ENCODE measurements at places on chromosomes 5 and 9.

DNA sequence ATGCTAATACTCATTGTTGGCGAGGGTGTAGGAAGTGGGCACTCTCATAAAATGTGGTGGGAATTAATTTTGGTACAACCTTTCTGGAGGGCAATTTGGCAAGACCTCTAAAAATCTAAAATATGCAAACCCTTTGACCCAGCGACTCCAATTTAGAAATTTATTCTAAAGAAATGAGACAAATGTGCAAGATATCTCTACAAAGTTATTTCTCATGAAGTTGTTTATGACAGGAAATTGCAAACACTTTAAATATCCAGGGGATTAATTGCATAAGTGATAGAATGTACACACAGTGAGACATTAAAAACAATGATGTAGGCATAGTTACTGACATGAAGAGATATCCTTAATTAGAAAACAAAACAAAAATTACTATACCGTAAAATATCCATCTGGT, 246.3 kb upstream of the MAP3K1 start:
- DNase-seq: no peak

DNA sequence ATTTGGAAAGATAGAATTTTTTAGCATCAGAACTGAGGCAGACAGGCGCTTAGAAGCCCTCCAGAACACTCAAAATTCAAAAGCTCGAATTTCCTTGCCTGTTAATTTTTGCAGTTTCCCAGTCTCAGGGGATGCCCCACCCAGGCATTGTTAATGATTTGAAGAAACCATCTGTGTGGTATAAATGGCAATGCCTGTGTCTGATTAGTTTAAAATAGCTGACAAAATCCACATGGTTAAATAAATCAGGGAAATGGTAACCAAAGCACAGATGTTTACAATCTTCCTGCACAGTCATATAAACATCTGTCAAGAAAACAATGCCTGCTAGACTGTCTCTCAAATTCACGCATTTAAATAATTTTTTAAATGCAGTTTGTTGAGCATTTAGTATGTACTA, 185.2 kb upstream of the RGMB start:
- DNase-seq: no peak

- DNase-seq: no peak
These were observed 31.3 kb downstream of the ANKRA2 start for GRCh38 chr5:73534011-73534644.

GRCh38 chr5:157309796-157310195, 43.9 kb downstream of the CYFIP2 start:
- DNase-seq: no peak

DNA sequence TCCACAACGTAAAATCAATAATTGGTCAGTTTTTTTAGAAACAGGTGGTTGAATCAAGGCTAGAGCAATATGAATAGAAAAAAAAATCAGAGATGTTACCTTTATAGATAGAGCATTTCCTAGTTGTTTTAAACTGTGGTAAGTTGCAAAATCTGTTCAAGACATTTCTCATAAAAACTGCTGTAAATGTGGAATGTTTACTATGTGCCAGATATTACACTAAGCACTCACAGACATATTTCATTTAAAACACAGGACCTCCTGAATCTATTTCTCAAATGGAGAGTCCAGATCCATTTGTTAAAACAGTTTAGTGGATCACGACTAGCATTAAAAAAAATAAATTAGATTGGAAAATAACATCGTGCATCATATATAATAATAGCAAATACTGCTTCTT, 570.0 kb upstream of the ZNF608 start:
- DNase-seq: no peak

- DNase-seq: no peak
These were observed 146.9 kb upstream of the TLX3 start for GRCh38 chr5:171162165-171162564.

GRCh38 chr5:80150731-80151130, 105.1 kb downstream of the SERINC5 start:
- DNase-seq: no peak

- DNase-seq: no peak
These were observed 247.0 kb upstream of the IRX4 start for GRCh38 chr5:2129568-2130272.

GRCh38 chr5:127870914-127871313, 167.7 kb downstream of the CCDC192 start:
- DNase-seq: no peak

DNA sequence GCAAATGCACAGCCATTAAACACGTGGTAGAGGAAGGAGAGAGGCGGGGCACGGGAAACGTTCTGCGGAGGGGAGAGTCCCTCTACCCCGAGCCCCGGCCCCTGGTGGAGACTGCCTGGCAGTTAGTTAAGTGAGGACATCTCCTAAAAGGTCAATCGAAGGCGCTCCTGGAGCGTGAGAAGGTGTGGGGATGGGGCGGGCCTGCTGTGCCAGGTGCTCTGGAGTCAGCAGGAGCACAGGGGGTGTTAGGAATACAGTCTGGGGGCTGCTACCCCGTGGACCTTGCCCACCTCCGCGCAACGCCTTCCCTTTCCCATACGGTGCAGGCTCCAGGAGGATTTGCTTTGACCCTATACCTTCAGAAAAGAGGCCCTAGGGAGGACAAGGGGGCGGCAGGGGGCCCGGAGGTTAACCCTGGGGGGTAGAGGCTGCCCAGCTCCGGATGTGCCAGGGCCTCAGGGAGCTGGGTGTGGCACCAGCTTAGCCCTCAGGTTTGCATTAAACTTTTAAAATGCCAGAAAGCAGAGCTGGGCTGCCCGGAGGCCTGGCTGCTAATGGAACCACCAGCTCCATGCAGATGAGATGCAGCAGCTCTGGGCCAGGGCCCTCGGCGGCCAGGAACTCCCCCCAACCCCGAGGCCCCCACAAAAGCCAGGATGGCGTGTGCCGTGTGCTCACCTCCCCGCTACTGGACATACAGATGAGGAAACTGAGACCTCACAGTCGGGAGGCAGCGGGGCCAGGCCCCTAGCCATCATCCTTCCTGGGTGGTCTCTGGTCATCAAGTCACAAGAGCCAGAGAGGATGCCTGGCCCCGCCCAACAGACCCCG, 39.2 kb downstream of the NACC2 start:
- no peak for DNase-seq

DNA sequence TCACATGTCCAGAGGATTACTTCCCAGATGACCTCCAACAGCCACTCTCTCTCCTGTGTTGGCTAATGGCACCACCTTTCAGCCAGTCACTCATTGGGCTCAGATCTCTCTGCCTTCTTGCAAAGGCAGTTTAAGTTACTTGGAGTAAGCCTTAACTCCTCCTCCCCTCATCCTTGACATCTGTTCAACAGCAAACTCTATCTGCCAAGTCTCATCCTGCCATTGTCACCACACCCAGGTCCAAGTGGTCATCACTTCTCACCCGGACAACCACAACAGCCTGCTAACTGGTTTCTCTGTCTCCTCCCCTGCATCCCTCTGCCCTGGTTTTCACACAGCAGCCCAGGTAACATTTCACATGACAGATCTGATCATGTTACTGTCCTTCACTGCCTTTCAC, 58.5 kb downstream of the DCP2 start:
- peak; percentile 4 for DNase-seq

DNA sequence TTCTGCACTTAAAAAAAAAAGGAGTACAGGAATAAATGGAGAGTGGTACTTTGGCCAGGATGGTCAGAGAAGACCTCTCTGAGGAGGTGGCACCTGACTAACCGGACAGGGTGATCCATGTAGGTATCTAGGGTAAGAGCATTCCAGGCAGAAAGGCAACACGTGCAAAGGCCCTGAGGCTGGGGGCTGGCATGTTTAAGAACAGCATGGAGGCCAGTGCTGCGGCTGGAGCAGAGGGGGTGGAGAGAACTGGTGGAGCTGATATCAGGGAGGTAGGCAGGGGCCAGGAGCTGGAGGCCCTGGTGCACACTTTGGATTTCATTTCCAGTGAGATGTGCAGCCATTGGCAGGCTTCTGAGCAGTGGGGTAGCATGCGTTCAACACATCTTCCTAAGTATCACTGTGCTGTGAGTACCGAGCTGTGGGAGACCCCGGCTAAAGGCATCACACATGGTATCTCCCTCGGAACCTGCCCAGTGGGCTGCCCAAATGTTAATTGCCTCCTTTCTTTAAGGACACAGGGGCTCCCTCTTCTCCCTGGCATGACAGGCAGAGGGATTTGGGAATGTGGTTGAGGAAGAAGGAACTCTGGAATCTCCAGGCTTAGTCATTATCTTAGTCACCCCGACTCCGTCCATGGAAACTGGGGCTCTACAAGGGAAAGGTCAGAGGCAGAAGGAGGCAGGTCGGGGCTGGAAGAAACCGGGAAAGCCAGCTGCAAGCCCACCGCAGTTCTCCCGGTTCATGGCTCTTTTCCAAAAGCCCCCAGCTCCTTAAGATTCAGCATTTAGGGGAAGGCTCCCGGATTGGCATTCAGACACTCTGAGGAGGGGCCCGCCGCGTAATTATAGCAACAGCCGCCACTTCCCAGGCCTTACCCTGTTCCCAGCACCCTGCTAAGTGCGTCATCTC, 18.6 kb downstream of the SLC6A7 start:
- DNase-seq: no peak

DNA sequence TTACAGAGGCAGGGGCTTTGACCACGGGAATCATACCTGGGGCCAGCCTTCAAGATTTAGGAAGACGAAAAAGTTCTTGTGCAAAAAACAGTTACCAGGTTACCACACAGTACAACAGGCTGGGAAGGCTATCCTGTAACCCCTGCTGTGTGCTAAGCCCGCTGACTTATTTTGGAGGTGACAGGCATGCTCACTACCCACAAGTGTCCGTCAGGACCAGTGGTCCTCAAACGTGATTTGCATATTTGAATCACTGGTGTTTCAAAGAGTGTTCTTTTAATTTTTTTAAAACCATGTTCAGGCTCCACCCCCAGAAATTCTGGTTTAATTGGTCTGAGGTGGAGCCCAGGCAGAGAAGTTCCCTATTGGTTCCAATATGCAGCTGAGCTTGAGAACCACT, 146.6 kb downstream of the TTLL11 start:
- no peak for DNase-seq

- DNase-seq: no peak
These were observed 30.8 kb downstream of the GALNT12 start for GRCh38 chr9:98838155-98838867.

GRCh38 chr5:56676091-56676768, 139.1 kb upstream of the MAP3K1 start:
- no peak for DNase-seq

DNA sequence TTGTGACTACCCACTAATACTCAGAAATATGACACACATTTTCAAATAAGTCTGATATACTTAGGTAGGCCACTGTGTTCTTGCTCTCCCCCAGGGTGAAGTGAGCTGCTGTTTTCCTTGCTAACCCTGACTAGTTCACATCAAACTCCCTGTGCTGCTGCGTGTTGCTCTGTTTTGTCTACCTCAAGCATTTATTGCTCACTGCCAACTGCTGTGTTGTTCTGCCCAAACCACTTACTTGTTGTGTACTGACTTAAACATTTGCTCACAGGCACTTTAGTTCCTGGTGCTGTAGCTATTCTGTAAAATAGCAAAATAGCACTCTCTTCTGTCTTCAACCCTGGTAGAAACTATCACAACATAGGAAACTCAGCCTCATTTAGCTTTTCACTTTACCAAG, 255.7 kb downstream of the HCN1 start:
- DNase-seq: no peak

DNA sequence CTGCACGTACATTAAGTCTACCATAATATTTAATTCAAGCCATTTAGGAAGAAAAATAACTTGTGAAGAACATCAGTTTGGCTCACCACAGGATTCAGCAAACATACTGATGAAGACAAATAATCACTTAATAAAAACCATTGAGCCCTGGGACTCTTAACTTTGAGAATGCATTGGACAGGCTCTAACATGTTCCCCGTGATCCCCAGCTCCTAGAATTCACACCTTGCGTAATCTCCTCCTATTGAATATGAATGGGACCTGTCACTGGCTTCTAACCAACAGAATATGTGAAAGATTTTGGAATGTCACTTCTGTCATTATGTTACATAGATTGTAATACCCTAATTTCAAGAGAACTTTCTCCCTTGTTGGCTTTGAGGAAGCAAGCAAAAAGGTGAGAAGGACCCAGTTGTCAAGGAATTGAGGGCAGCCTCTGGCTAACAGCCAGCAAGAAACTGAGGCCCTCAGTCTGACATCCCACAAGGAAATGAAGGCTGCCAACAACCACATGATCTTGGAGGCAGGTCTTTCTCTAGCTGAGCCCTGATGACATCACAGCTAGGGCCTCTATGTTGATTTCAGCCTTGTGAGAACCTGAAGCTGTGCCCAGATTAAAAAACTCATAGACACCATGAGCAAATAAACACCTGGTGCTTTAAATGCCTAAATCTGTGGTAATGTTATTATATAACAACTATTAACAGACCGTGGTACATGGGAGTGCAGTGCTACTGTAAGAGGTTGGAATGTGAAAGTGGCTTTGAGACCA, 433.2 kb downstream of the SEMA5A start:
- no peak for DNase-seq

GRCh38 chr5:55441107-55441771, 93.5 kb downstream of the PLPP1 start:
- DNase-seq: no peak

DNA sequence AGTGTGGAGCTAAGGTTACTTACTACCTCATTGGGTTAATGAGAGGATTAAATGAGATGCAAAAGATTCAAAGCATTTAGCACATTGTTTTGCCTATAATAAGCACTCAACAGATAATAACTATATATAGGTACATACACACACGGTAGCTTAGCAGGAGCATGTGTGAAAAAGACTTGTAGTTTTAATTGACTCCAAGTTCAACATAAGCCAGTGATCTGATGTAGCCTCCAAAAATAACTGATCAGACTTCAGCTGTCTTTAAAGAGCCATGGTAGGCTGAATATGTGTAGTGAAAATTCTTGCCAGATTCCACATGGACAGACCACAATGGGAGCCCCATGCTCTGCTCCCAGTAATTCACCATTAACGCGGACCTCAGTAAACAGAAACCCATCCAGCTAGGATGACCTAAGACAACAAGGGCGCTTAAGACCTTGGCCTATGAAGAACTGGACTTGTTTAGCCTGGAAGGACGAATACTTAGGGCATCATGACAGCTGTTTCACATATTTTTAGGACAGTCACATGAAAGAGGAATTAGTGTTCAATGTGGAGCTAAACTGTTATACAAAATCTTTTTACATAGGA, 115.1 kb upstream of the ZNF366 start:
- DNase-seq: no peak

DNA sequence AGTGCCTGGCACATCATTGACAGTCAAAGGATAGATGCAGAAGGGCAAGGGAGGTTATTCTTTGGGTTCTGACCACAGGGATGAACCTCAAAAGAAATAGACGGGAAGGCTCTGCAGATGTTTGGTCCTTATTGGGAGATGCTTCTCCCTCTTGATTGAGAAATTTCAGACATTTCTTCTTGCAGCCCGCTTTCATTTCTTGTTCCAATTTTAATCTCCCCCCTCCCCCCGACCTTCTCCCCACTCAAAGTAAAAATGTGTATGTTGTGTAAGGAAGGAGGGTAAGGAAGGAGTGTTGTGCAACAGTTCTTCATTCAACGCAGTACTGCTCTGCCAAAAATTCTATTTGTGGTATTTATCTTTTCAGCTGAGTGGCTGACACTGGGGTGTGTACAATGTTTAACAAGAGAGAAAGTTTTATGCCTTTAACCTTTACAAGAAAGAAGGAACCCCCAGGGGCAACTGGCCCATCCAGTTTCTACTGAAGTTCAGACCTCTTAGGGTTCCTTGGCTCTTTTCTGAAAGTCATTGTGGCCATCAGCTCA, 46.3 kb upstream of the TNFSF15 start:
- no peak for DNase-seq

- no peak for DNase-seq
These were observed 89.4 kb downstream of the DOCK8 start for GRCh38 chr9:304106-304505.
